ENCODE measurements at places on chromosomes 13 and 19.

- DNase-seq: no peak
These were observed 25.1 kb downstream of the CARS2 start for GRCh38 chr13:110680852-110681251.

- DNase-seq: no peak
These were observed 6.9 kb downstream of the PAK4 start for GRCh38 chr19:39132344-39132969.

DNA sequence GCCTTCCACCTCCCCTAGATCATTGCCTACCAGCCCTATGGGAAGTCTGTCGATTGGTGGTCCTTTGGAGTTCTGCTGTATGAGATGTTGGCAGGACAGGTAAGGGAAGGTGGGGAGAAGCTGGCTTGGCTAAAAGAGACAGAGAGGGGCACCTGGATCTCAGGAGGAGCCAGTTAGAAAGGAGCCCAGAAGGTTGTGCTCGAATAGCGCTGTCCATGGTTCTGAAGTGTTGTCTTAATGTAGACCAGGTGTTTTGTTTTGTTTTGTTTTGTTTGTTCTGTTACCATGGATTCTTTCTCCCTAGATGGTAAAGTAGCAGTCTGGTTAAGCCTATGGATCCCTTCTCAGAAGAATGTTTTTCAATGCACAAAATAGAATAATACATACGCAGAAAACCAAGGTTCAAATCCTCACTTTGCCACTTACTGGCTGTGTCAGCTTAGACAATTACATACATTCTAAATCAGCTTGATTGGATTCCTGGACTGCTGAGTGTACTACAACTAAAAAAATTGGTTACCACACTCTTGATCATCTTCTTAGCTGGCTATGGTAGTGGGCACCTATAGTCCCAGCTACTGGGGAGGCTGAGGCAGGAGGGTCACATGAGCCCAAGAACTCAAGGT, 5.9 kb upstream of the CACNG7 start:
- peak; percentile 63 for DNase-seq

DNA sequence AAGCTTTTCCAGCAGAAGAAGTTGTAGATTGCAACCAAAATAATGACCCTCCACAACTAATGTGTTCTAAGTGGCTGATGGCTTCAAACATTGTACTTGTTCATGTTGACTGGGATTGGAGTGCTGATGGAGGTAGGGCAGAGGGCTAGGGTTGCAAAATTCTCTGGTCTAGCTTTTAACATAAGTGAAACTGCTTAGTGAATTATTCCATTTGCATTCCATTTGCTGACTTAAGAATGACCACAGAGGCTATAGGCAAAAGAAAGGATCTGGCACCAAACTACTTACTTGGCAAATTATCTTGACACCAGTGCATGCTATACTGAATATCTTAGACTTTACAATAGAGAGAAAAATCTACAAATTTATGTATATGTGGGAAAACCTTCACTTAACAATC, 287.0 kb downstream of the FGF9 start:
- no peak for DNase-seq

- no peak for DNase-seq
These were observed 184.9 kb downstream of the TM9SF2 start for GRCh38 chr13:99686157-99686572.

- DNase-seq: no peak
These were observed 805.6 kb upstream of the ARGLU1 start for GRCh38 chr13:107373551-107373950.

GRCh38 chr19:53977991-53978731, 13.3 kb upstream of the CACNG6 start:
- peak; percentile 27 for DNase-seq

- peak; percentile 26 for DNase-seq
These were observed 19.4 kb upstream of the CRTC1 start for GRCh38 chr19:18663940-18664530.

- no peak for DNase-seq
These were observed 14.6 kb downstream of the GSX1 start for GRCh38 chr13:27806744-27807387.

- no peak for DNase-seq
These were observed 24.7 kb downstream of the IRS2 start for GRCh38 chr13:109761695-109762094.

DNA sequence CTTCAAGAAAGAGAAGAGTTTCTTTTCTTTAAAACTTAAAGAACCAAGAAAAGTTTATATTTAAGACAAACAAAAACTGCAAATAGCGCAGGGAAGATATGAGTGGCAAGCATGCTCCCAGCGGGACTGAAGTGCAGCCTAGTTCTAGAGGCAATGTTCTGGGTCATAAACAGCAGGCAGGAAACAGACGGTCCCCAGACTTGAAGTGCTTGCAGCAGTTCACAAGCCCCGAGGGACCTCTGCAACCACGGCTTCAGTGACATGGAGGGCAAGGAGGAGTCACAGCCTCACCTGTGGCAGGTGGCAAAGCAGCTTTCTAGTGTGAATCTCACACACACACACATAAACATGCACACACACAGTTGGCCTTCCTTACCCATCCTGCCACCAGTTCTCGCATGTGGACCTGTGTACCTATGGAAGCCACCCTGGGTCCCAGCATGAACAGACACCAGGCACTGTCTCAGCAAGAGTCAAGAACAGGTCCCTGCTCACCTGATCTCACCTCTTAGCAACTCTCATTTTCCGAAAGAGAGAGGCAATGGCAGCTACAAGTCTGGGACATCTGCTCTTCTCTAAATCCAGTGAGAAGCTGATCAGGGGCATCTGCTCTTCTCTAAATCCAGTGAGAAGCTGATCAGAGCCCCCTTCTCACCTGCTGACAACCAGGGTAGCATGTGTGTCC, 162.0 kb downstream of the EFNB2 start:
- no peak for DNase-seq

DNA sequence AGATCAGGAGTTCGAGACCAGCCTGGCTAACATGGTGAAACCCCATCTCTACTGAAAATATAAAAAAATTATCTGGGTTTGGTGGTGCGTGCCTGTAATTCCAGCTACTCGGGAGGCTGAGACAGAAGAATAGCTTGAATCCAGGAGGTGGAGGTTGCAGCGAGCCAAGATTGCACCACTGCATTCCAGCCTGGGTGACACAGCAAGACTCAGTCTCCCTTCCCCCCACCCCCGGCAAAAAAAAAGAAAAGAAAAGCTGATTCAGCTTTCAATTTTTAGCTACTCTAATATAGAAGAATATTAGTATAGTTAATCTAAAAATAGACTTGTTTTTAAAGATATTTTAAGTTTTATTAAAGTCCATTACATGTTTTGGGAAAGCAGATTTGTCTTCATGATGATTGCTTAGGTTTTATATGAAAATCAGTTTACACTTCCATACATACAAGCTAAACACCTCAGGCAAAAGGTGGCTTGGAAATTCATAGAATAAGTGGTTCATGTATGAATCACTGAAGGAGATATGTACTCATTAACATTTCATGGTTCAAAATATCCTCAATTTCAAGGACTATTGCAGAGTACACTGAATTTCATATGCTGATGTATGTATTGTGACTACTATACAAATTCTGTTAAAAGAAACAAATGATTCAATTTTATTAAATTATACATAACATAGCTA, 165.2 kb downstream of the TDRD3 start:
- DNase-seq: no peak

- DNase-seq: no peak
These were observed 193.8 kb downstream of the FOXO1 start for GRCh38 chr13:40472427-40473220.

GRCh38 chr19:38255383-38256014, 675 bp downstream of the PPP1R14A start:
- no peak for DNase-seq

GRCh38 chr13:35470671-35471661, 5.5 kb downstream of the MAB21L1 start:
- DNase-seq: no peak

- no peak for DNase-seq
These were observed 124.5 kb upstream of the ZNF507 start for GRCh38 chr19:32220951-32221350.

GRCh38 chr19:23665651-23666410, 21.2 kb downstream of the ZNF675 start:
- DNase-seq: no peak

GRCh38 chr19:32041681-32042292, 303.6 kb upstream of the ZNF507 start:
- no peak for DNase-seq

GRCh38 chr19:20078581-20079031, 806 bp downstream of the ZNF90 start:
- DNase-seq: peak; percentile 4

- DNase-seq: no peak
These were observed 123.6 kb upstream of the MAB21L1 start for GRCh38 chr13:35600137-35600536.

DNA sequence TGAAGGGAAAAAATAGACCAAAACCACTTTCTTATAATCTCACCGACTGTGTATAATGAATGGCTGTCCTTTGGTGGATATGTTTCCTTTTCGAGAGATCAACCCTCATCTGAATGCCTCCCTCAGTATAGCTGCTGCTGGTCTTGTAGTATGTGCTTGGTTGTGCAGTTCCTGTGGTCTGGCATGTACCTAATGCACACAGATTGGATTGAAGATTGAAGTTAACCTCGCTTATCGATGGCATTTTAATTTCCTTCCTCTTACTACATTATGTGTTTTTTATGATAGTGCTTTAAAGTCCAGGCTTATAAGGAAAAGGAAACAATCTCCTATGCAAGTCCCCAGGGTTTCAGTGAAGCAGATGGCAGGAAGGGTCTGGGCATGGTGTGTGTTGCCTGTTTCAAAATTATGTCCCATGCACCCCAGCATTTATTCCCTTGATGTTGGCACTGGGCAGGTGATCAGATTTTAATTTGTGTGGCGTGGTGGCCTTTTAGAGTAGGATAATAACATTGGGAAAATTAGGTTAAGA, 334.1 kb downstream of the SHISA2 start:
- DNase-seq: no peak

DNA sequence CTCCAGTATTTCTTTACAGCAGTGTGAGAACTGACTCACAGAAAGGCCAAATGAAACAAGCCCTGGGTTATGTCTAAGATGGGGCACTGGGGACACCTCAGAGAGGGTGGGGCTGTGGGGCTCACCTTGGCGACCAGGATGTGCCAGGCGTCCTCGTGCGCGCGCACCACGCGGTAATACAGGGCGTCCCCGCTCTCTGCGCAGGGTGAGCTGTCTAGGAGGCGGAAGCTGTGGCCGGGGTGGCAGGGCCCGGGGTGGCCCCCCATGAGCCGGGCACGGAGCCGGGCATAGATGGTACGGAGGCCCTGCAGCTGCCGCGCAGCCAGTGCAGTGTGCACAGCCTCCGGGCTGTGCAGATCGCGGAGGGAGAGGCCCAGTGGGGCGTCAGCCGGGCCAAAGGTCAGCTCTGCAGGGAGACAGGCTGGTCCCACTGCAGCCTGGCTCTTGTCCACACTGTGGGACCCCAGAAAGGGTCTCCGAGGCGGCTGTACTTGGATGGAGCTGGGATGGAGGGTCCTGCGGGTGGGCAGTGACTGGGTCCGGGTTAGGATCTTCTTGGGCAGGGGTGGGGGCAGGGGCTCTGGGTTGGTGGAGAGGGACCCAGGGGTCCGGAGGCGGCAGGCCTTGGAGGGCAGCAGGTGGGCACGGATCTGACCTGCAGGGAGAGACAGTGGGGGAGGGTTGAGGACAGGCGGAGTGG, 3.4 kb downstream of the PEAK3 start:
- DNase-seq: no peak

GRCh38 chr13:97417698-97418097, 16.3 kb upstream of the RAP2A start:
- DNase-seq: no peak

- no peak for DNase-seq
These were observed 154.2 kb downstream of the ZNF486 start for GRCh38 chr19:20321139-20321763.

Measured in naive thymus-derived CD4-positive, alpha-beta T cell (primary cell).